Right renal cortex interstitium (tissue), 3 donors: ENCODE measurements at places on chromosomes 13 and 19. TPM values are rescaled to one million over a fixed set of nuclear protein-coding genes. Genes with fewer than 3 reads are reported as not detected.
A peak's percentile ranks its signal among the peaks of the same experiment; 100 is the strongest.

- DNase-seq: no peak
Measured at GRCh38 chr13:56066321-56066720, 1074.4 kb upstream of the PRR20A start.

DNA sequence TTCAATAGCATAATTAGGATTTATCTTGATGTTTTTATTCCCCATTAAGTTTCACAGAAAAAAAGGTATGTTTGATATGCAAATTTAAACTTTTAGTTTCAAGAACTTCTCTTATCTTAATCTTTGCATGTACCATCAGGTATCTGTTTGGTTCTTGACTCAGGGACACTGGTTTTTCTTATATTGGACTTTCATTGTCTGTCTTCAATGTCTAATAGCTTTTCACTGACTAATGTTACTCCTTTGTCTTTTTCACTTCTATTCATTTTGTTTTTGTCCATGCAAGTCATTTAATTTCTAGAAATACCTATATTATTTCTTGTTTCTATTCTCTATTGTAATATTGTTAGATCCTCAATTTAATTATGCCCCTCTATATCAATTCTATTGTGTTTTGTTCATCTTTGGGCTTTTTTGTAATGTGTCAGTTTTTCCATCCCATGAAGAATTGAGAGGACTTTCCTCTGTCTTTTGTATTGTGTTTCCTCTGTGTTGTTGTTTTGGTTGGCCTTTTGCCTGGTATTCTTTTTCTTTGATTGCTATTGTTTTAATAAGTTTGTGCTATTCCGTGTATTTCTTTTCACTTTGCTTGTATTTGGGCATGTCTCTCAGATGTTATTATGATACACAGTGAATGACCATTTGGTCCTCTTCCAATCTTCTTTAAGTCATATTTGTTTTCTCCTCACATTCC lies 58.3 kb upstream of the ANKRD10 start:
- DNase-seq: no peak

DNA sequence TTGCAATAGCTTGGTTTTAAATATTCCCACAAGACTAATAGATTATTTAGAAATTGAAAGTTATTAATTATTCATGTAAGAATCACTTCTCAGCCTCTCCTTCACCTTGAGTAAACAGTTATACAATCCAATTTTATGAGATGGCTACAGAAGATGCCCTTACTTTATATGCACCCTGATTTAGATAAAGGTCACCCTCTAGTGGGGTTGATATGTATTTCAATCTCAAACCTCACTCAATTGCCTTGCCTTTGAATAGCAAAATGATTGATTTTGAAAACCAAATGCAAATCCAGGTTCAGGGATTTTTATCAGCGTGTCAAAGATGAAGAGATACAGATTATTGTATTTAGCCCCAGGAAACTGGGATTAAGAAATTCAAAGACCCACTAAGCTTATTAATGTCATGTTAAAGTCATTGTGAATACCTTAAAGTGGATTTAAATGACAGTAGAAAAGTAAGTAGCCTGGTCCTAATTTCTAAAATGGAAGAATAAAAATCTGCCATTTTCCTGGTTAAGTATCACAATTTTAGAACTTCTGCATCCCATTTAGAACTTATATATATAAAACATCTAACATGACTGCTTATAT lies 305.1 kb downstream of the ITGBL1 start:
- peak; percentile 7 for DNase-seq

CLEC4M gene
- polyA plus RNA-seq: 2.0 TPM

DNA sequence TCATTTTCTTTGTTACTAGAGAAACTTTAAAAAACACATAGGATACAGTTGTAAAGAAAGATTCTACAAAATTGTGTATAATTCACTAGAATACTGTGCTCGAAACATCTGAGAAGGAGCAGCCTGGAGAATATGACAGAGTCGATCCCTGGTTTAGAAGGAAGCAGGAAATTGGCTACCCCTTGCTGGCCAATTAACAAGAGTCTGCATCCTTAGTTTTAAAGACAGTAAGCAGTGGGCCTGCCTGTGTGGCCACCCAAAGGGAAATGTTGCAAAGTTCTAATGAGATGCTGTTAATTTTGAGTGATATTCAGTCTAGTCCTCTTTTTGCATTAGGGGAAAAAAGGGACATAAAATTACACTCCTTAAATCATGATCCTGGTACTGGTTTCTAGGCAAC lies 988.6 kb downstream of the PCDH17 start:
- no peak for DNase-seq

DNA sequence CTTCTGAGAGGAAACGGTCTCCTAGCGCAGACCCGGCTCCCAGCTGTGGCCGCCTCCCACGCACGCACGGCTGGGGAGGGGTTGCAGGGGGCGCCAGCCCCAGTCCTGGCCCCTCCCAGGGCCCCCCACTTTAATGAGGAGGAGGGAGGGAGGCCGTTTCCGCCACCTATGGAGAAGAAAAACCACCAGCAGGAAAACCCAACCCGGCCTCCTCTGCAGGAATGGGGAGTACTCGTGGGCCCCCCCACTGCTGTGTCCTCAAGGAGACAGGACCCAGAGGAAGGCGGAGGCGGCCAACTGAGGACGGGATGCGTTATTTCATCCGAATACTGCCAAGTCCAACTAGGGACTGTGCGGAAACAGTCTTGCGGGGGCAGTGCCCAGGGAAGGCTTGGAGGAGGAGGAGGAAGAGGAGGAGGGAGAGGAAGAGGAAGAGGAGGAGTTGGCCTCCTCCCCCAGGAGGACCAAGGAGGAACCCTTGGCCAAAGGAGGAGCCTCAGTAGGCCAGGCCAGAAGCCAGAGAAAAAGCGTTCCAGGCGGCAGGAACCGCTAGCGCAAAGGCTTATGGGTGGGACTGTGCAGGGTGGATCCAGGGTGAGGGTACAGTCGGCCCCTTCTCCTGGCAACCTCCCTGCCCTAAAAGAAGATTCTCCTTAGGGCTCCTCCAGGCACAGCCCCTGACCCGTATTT lies 3.9 kb upstream of the SSBP4 start:
- no peak for DNase-seq

GRCh38 chr19:41848666-41849065 lies 3.8 kb downstream of the DMRTC2 start:
- DNase-seq: no peak

PLK5 gene
- 0.16 TPM for polyA plus RNA-seq

DNA sequence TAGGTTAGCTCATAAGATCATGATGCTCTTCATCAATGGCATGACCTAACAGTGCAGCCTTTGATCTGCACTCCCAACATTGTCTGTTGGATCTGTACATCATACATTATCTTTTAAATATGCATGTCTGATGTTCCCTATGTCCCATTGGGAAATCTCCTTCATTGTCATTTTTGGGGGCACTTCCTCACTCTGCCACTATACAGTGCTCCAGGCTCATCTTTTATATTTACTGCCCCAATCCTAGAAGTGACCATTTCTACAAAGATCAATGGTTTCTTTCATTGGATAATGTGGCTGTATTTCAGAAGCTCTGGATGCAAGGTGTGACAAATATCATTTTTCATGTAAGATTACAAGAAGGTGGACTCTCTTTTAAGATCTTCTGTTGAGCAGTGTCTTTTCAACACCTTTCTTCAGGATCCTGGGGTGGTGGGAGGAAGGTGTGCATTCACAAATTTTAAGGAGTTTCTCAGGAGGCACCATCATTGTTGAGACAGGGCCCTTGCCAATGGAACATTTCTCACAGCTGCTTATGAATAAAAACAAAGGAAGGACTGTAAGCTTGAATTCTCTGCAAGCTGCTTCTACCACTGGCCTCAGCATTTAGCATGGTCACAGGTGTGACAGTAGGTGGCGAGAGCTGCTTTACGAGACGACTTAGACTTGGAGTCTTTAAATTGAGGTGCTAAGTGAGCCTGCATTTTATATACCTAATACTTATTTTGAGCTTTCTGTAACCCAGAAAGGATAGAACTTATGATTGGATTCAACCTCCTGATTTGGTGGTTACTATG lies 403.0 kb downstream of the LMO7 start:
- no peak for DNase-seq

DNA sequence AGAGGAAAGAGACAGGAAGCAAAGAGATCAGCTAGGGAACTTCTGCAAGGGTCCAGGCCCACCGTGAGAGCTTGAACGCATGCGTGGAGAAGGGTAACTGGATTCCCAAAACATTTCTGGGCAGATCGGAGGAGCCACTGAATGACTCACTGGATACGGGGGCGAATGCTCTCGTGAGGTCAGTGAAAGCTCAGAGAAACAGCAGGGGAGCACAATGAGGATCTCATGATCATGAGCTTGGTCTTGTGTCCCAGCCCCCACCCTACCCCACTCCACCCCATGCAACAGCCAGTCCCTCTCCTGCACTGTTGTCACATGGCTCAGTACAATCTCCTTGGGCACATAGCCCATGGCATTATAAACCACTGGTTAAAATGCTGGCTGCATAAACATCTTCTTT lies 40.6 kb downstream of the DCLK1 start:
- DNase-seq: no peak

- no peak for DNase-seq
Measured at GRCh38 chr19:4369109-4369887, 25.9 kb downstream of the MPND start.

GRCh38 chr13:74987124-74987690 lies 494.8 kb downstream of the TBC1D4 start:
- no peak for DNase-seq

DNA sequence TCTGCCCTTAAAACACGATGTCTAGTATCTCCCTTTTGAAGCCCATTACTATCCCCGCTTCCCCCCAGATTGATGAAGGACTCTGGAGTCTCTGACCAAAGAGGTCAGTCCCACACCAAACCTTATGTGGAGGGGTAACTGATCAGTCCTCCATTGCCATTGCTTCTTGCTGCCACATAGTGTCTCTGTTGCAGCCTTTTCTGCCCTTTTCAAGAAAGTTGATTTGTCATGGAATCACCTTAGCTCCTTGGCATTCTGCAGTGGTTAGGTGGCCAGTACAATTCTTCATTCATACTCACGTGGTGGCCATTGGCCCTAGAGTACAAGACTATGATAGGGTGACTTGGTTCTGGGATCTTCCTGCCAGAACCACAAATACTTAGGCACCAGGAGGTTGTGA lies 8.4 kb upstream of the HTR2A start:
- DNase-seq: no peak

DNA sequence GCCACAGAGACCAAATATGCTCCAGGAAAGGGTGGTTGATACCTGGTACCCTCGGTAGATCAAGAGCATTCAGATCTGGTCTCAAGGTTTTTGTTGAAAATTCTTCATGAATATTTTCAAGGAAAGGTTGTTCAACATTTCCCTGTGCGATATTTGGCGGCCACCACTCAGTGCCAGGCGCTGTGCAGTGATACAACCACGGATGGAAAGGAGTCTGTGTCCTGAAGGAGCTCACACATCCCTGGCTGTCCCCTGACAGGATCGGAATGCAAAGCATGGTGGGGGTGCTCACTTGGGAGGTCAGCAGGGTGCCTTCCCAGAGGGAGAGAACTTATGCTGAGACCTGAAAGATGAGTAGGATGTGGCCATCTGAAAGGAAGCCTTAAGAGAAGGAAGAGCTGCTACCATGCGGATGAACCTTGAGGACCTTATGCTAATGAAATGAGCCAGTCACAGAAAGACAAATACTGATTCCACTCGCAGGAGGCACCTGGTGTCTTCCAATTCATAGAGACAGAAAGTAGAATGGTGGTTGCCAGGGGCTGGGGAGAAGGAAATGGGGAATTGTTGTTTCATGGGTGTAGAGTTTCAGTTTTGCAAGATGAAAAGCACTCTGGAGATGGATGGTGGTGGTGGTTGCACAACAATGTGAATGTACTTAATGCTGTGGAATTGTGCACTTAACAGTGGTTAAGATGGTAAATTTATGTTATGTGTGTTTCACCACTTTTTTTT lies 41.6 kb downstream of the HSPH1 start:
- no peak for DNase-seq

C19orf18 gene
- 1.5 TPM for polyA plus RNA-seq

TNNT1 gene
- polyA plus RNA-seq: 2.1 TPM

GRCh38 chr13:44870456-44870929 lies 118.8 kb downstream of the NUFIP1 start:
- no peak for DNase-seq

- no peak for DNase-seq
Measured at GRCh38 chr13:33490461-33491327, 205.1 kb upstream of the STARD13 start.

ZNF546 gene
- 4.9 TPM for polyA plus RNA-seq

LILRA2 gene
- 0.55 TPM for polyA plus RNA-seq

GRCh38 chr13:112775791-112776279 lies 86.0 kb downstream of the ATP11A start:
- no peak for DNase-seq

DNA sequence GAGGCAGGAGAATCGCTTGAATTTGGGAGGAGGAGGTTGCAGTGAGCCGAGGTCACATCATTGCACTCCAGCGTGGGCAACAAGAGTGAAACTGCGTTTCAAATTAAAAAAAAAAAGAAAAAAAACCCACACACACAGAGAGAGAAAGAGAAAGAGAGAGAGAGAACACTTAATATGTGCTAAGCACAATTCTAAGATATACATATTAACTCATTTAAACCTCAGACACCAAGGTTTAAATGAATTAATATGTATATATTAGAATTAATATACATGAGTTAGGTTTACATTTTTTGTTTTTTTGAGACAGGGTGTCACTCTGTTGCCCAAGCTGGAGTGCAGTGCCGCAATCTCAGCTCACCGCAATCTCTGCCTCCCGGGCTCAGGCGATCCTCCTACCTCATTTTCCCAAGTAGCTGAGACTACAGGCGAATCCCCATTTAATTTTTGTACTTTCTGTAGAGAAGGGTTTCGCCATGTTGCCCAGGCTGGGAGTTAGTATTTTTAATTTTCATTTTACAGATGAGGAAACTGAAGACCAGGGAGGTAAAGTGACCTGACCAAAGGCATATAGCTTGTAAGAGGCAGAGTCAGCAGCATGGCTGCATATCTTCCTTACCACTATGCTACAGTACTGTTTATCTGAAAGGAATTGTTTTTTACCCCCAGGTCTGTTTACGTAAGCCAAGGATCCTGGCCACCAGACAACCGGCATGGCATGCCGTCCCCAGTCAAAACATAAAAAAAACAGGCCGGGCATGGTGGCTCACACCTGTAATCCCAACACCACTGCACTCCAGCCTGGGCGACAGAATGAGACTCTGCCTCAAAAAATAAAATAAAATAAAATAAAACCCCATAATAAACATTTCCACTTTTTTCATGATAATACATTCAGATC lies 2.3 kb downstream of the SYMPK start:
- DNase-seq: no peak

ACP7 gene
- polyA plus RNA-seq: 0.31 TPM

GRCh38 chr13:99501848-99502301 lies 603 bp downstream of the TM9SF2 start:
- DNase-seq: no peak

GRCh38 chr19:45693106-45693788 lies 781 bp downstream of the QPCTL start:
- peak; percentile 56 for DNase-seq

HSD17B14 gene
- polyA plus RNA-seq: 27.9 TPM

PABPC3 gene
- 1.4 TPM for polyA plus RNA-seq

DNA sequence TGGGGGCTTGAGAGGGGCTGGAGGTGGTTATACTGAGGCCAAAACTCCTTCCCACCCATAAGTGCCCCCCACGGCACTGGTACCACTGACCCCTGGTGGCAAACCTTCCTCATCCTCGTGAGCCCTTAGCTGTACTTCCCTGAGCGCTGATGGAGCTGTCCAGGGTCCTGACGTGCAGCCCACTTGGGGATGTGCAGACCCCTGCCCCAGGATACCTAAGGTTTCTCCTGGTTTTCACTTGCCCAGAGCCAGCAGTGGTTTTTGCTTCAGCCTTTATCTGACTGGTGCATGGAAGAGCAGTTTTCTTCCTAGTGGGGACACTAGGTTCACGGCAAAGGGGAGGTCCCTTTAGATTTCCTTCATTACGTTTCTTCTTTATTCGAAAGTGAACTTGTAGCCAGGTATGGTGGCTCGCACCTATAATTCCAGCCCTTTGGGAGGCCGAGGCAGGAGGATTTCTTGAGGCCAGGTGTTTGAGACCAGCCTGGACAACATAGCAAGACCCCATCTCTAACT lies 28.7 kb upstream of the KCTD15 start:
- peak; percentile 52 for DNase-seq

ANGPTL8 gene
- not detected for polyA plus RNA-seq
